NCI-H1417 treated with DMSO at 0.1 percent for 48 hours (cell line): ENCODE measurements at places on chromosomes 1 and 21.

DNA sequence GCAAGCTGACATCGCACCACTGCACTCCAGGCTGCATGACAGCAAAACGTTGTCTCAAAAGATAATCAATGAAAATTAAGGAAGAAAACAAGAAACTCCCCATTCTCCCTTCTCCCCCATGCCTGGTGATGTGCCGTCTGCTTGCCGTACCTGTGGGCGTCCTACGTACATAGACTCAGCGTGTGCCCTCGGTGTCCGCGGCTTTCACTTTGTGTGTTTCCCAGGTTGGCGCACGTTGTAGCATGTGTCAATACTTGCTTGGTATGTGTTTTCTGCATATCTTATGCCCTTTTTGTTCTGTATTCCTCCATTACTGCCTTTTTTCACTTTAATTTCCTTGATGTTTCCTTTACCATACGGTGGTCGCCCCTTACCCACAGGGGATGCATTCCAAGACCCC, 53.8 kb downstream of the PCNT start:
- no peak for DNase-seq

- DNase-seq: no peak
These were observed 190.7 kb upstream of the ESRRG start for GRCh38 chr1:216913976-216914375.

DNA sequence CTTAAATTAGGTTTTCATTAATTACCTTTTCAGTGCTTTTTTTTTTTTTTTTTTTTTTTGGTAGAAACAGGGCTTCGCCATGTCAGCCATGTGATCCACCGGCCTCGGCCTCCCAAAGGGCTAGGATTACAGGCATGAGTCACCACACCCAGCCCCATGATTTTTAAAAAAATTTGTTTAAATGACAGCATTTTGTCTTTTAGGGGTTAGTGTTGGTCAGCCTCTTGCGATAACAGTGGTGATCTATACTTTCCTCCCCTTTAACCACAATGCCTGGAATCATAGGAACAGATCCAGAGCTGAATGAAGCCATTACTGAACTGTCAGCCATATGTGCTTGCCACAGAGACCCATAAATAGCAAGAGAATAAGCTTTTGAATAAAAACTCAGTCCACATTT, 73.9 kb downstream of the CACHD1 start:
- DNase-seq: no peak

- no peak for DNase-seq
These were observed 104.4 kb upstream of the SERBP1 start for GRCh38 chr1:67534627-67535065.

DNA sequence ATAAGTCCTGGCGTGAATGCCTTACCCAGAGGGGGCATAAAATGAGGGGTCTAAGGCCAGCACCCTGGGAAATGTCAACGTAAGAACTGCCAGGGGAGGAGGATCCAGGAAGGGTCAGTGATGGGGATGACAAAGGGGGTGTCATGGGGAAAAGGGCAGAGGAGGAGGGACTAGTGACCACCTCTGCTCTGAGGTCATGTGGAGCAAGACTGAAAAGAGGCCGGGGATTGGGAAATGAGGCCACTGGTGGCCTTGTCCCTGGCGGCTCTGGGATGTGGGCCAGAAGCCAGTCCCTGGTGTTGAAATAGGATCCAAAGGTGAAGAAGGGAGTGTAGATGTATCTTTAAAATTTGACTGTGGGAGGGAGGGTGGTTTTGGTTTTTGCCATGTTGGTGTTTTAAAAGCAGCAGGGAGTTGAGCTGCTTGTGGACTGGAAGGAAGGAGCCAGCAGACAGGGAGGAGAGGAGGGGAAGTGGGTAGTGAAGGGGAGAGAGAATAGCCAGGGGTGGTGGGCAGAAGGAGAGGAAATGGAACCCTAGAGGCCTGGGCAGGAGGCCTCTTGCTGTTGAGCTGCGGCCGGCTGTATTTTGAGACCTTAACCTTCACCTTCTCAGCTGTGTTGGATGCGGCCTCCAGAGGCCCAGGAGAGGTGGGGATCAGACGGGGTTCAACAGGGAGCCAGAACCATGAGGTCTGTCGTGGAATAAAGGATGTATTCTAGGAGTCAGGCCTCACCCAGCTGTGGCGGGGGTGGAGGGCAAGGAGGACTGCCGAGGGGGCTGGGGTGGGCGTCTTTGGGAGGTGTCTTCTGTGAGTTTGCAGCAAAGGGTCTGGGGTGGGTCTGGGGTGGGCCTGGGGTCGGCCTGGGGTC, 92.5 kb downstream of the DHRS3 start:
- no peak for DNase-seq

- DNase-seq: no peak
These were observed 42.3 kb upstream of the PPP2R5A start for GRCh38 chr1:212242985-212243308.

- no peak for DNase-seq
These were observed 25.4 kb upstream of the ALDH4A1 start for GRCh38 chr1:18927654-18928272.

GRCh38 chr1:171641076-171641864, 11.2 kb downstream of the MYOC start:
- DNase-seq: no peak

DNA sequence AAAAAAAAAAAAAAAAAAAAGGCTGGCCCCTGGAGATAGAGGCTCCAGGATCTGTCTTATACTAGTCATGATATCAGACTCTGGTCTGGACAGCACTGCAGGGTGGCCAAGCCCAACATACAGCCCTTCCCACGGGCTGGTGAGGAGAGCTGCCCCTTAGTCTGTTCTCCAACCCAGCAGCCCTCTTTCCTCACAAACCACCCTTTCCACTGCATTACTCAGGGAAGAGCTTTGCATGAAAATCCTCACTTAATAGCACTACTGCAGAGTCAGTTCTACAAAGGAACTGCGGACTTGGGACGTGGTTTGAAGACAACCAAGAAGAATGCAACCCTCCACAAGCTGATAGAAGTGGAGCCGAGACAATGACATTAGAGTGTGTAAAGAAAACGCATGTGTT, 5.7 kb downstream of the BCAR3 start:
- DNase-seq: no peak

- no peak for DNase-seq
These were observed 19.9 kb downstream of the CLDN17 start for GRCh38 chr21:30146558-30147282.

- DNase-seq: no peak
These were observed 29.6 kb upstream of the C1orf105 start for GRCh38 chr1:172390683-172391551.

- no peak for DNase-seq
These were observed 49.7 kb downstream of the SYT6 start for GRCh38 chr1:114103992-114104391.

- no peak for DNase-seq
These were observed 52.8 kb upstream of the LYPLAL1 start for GRCh38 chr1:219120624-219121544.

GRCh38 chr1:160761886-160762285, 22.8 kb downstream of the SLAMF7 start:
- no peak for DNase-seq

DNA sequence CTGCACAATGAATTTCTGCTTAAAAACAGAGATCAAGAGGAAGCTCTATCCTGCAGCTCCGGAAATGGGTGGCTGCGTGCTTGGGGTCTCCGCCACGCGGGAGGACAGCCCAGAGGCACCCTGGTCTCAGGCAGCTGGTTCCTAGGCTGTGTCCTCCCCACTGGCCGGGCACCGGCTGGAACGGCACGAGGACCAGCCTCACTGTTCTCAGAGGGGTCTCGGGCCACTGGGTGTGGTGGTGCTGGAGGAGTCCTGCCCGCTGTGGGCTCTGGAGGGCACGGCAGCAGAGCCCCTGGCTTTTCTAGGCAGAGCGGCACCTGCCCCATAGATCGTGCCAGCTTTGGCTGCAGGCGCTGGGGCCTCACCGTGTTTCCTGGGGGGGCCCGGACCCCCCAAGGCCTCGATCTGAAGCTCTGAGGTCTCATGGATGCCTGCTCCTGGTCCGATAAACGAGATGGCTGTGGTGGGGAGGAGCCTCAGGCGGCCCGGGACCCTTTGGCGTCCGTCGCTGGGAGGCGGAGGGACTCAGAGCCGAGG, 8.2 kb upstream of the RNF223 start:
- DNase-seq: no peak
